Stimulated activated CD8-positive, alpha-beta memory T cell treated with anti-CD3 and anti-CD28 coated beads, Interleukin-7, amount 100 ng/mL, for 4 hours (primary cell): ENCODE measurements at places on chromosomes 5 and 9.

DNA sequence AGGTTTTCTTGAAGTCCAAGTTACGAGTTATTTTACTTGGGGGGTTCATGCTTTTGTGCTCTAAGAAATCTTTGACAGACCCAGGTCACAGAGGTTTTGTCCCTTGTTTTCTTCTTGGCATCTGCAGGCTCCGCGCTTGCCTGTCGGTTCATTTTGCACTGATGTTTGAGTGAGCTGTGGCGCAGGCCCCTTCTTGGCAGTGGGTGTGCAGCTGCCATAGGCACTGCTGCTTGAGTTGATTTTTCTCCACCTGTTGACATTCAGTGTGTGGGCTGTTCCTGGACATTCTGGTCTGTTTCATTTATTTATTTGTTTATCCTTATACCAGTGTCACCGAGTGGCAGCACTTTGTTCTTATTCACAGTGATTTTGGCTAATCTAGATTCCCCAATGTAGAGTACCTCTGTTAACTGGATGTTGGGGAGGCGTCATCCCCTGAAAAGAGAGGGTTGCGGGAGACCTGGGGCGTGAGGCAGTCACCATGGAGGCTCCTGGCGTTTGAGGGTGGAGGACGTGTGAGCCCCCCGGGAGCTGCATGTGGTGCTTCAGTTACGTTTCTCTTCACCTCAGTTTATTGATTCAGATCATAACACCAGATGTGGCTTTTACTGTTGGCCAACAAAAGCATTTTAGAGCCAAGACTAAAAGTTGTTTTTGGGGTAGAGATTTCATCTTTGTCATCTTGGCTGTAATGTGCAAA is 121.4 kb upstream of the CACNA1B start:
- DNase-seq = no peak

GRCh38 chr5:16430349-16431089 is 35.1 kb downstream of the ZNF622 start:
- DNase-seq = no peak

DNA sequence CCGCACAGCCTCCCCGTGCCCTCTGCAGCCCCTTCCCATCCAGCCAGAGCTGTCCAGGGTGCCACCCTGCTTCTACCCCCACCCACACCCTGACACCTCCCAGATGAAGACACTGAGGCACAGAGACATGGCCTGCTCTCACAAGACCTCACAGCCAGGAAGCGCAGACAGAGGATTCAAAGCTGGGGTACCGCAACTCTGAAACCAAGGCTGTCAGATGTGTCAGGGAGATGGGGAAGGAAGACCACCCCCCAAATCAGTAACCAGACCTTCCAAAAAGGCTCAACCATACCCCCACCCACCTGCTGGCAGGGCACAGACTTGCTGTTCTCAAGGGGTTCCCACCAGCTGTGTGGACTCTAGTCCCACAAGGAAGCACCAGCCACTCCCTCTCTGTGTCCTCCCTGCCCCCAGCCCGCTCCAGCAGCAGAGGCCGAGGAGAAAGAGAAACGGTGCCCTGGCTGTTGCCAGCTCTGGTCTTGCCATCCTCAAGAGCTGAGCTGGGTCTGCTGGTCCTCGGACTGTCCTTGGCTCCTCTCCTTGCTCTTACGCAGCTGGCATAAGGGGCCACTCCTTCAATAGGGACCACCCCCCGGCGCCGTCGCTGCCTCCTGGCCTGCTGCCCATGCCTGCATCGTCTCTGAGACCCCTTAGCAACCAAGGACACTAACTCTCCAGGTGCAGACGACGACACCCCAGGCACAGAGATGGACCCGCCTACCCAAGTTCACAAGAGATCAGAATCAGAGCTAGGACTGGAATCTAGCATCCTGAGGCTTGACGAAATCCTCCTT is 699 bp downstream of the AKNA start:
- DNase-seq = no peak

DNA sequence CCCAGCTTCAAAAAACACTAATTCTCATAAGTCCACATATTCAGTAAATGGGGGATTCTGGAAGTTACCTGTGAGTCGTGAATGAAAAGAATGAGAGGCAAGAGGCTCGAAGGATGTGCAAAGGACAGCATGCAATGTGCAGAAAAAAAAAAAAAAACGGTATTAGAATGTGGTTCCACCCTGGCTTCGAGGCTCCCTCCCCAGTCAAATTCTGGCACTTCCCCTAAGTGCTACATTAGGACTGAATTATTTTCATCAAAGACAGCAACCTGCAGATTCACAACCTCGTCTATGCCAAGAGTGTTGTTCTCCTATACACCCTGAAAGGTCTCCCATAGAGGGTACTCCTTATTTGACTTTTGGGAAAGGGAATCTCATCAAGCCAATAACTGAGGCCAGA is 16.5 kb downstream of the CAPSL start:
- no peak for DNase-seq

DNA sequence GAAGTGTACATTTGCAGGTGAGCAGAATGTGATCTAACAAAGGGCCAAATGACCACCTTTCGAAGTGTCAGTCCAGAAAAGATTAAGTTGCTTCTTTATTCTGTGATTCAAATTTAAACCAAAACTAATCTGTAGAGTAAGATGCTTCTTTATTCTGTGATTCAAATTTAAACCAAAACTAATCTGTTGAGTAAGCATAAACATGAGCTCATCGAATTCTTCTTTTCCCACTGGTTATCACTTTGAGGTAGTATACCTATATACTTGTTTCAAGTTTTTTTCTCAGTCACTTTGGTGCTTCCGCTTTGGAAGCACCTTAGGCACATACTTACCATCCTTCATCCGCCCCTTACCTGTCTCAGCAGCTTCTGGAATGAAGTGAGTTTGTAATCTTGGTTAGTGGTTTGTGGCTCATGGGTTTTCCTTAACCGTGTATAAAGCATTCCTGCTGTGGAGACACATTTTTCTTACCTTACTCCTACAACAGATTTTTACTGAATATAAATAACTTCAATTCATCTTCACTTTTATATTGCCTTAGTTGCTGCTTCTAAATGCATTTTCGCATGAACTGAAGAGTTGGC is 40.7 kb upstream of the CTXN3 start:
- DNase-seq = no peak
